ENCODE measurements at places on chromosomes 2 and 18.

DNA sequence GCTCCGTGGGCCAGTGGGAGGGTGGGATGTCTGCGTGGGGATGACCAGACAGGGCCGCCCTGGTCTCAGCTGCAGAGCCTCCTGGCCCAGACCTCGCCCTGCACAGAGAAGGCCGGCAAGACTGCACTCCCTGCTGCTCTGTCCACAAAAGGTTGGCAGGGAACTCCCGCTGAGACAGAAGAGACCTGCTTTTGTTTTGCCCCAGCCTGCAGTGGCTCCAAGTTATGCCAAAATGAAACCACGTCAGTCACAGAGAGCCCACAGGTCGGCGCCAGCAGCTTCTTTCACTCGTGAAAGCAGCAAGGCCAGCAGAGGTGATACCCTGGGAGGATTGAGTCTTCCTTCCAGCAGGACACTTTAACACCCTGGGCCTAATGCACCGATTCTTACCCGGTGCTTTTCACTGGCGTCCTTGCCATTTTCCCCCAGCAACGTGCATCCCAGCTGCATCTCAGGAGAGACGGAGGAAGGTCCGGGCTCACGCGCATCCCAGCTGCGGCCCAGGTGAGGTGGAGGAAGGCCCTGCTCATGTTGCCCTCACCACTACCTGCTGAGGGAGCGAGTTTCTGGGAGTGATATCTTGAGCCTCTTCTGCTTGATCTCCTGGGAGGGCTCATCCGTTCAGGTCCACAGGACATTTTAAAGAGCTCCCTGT is 22.1 kb upstream of the CTDP1 start:
- DNase-seq: no peak

DNA sequence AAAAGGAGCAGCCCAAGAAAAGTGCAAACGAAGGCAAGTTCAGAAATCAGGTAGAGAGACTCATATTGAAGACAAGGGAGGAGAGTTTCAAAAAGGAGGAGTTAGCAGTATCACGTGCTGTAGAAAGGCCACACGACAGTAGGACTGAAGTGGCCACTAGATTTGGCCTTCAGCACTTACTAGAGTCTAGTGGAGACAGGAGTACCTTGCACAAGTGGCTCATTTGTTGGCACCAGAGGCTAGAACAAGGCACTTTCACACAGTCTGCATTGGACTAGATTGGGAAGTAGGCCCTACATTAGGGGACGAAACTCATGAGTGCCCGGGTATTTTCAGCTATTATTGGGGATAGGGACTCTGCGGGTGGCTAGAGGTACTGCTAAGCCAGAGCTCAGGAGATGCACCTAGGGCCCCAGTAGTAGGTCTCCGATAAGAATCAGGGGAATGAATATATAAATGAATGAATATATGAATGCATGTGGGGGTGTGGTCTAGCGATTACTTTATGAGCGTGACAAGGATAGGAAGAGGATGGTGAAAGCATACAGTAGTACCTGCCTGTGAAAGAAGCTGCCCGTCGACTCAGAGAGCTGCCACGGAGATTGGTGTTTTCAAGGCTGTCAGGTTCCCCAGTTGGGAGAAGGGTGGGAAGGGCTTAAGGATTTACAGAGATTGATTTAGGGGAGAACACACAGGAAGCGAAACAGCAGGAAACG is 1.4 kb upstream of the NCOA1 start:
- DNase-seq: no peak

DNA sequence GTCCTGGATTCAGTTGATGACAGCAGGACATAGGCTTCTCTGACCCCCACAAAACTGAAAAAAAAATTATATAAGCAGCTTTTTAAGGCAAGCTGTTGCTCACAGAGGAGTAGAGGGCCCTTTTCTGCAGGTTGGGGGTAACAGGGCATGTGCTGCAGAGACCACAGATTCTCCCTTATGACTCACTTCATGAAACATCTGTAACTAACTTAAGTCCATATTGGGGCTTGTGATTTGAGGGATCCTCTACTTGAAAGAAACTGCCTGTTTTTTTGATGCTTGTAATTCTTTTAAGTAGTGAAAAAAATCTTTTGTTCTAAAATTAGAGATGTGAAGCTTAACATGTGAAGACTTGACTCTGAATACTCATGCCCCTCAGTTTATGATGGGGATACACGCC is 33.4 kb downstream of the XRCC5 start:
- no peak for DNase-seq

DNA sequence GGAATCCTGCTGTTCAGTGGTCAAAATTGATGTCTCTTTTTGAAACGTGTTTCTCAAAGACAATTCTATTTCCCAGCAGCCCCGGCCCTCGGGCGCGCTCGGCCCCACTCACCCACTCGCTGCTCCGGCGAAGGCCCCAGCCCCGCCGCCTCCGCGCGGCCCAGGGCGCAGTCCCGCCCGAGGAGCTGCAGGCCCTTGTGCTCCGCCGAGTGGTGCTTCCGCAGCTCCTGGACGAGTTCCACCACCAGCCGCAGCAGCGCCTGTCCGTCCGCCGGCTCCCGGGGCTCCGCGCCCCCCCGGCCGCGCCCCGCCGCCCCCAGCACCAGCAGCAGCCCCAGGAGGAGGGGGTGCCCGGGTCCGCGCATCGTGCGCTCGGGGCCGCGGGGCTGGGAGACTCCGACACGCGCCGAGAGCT is 413 bp downstream of the ALKAL2 start:
- peak; percentile 54 for DNase-seq

- no peak for DNase-seq
These were observed 97.8 kb downstream of the TMEM18 start for GRCh38 chr2:579351-579886.

DNA sequence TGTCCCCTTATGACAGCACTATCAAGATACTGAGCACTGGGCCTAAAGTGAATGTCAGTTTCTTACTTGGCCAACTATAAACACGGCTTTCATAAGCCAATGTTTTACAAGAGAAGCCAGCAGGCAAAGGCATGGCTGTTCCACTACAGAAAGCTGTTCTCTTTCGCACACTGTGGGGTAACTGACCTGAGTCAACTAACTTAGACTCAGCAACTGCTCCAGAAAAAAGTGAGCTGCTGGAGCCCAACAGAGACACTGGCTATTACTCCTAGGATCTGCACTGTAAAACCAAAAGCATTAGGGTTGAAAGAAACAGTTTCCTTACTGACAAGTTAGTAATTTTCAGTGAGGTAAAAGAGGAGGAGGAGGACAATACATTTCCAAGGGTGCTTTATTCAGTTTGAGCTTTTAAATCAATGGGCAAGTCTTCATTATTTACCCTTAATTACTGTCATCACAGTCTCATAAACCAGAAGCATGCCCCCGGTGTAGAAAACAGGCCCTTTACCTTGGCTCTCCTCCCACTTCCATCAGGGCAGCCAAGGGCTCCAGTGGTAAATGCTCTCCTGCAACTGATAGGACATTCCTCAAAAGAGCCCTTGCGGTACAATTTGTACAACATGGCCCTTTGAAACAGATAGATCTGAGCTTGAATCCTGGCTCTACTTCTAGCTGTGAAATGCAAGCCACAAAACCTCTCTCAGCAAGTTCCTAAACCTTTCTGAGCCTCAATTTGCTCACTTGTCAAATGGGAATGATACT is 275.7 kb downstream of the PDE11A start:
- no peak for DNase-seq

DNA sequence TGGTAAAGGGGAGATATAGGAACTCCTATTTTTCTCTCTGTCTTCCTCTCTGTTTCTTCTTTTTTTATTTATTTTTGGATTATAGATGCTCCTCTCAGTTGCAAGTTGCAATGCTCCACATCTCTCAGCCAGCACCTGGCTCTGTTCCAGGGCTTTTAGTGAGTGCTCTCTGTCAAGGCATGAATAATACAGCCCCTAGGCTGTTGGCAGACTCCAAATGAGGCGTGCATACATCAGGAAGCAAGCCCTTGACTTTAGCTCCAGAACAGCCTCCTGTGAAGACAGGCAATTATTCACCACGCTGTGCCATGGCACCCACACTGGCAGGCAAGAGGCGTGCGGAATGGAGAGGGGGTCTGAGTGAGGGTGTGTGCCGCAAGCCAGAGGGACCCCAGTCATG is 228.1 kb upstream of the PXDN start:
- no peak for DNase-seq

GRCh38 chr2:215929602-215930335 is 83.6 kb downstream of the MREG start:
- no peak for DNase-seq

- DNase-seq: no peak
These were observed 42.7 kb downstream of the SMAD4 start for GRCh38 chr18:51072586-51073313.

DNA sequence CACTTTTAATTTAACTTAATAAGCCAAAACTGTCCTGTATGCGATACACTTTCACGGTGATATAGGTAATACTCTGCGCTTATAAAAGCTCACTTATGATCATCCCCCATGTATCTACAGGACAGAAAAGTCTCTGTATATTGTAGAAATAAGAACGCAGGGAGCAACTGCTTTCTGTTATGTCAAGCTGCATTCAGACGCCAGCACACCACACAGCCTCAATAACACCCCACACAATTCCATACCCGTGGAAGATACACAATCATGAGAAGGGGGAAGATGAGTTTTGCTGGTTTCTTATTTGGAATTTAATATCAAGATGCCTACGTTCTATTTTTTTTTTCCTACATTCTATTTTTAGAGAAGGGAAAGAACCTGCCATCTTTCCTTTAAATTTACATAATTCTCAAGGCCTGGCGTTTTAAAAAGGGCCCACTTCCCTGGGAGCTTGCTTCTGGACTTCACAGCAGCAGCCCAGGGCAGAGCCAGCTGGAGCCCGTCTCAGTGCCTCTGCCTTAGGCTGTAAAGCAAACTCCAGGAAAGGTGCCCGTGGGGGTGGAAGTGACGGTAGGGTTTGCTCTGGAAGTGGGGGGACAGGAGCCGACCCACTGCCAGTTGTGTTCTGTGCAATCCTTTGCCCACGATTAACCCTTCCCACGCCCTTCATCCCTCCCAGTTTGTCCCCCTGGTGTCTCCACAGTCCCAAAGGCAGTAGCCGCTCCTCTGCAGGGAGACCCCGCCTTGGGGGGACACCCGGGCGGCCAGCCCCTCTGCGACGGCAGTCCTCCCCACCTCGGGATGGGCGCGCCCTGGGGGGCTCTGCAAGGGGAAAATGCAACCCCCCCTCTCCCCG is 5.3 kb downstream of the PTGR3 start:
- no peak for DNase-seq

DNA sequence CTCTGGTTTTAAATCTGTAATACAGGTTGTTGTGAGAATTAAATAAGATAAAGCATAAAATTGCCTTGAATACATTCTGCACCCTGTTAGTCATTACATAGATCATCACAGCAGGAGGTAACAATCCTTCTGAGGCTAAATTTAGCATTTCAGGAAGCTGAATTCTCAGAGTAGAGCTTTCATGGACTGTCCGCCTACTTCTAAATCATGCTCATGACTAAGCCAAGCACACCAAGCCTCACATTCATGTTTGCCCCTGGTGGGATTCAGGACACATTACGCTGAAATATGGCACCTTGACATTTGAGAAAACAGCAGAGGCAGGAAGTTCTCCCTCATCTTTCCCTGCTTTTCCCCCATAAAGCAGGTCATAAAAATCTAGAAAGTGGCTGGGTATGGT is 16.6 kb upstream of the PIK3C3 start:
- no peak for DNase-seq

DNA sequence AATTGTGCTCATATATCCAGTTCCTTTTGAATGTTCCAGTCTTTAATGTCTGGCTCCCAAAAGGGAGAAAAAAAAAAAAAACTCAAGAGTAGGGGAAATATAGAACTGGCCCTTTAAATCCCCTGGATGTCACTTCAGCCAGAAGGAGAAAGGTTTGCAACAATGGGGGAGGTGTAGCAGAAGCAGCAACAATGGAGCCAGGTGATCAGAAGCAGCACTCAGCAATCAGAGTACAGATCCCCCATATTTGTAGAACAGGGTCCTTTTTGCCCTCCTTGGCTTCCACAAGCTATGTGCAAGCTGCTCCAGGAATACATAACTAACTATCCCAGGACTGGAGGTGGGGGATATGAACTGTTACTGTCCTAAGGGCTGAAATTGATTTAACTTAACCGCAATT is 25.8 kb upstream of the ZNF397 start:
- no peak for DNase-seq

DNA sequence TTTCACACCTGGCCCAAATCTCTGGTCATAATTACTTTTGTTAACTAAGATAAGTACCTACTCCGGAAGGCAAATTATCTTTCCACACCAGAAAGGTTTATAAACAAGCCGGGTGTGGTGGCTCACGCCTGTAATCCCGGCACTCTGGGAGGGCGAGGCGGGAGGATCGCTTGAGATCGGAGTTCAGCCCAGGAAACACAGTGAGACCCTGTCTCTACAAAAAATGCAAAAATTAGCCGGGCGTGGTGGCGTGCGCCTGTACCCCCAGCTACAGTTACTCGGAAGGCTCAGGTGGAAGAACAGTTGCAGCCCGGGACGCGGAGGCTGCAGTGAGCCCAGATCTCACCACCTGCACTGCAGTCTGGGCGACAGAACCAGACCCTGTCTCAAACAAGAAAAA is 2.1 kb downstream of the PUM2 start:
- DNase-seq: no peak

- DNase-seq: no peak
These were observed 147.0 kb upstream of the OSR1 start for GRCh38 chr2:19505199-19506136.

DNA sequence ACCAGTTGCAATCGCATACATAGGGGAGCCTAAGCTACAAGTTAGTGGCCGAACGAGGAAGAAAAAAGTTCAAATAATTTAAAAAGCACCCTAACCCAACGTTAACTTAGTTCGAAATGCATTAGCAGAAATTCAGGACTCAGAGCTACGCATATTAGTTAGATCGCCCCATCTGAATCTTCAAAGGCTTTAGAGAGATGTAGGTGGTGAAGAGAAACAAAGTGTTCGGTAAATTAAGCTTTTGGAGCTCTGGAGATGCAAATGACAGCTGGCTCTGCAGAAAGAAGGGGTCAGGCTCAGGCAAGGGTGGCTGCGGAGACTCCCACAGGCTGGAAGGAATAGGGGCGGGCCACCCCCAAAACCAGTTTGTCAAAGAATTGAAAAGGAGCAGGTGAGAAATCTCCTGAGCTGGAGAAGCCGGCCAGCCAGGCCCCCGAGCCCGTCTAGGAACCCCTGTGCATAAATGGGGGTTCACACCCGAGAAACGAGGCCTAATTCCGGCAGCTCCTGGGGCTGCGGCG is 621 bp downstream of the TXNL1 start:
- no peak for DNase-seq

DNA sequence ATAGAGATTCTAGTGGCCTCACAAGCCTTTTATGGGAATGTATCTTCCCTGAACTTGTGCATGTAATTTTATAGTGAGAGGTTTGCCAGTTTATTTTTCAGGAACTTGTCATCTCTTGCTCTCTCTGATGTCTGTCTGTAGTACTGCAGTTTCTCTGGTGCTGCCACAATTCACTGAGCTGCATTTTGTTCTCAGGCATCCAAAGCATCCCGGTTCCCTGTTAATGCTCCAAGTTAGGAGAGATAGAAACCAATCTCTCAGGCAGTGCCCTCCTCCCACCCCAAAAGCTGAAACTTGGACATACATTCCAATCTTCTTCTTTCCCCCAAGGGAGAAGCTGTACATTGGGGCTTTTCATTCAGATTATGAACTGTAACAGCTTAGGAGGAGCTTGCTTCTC is 30.1 kb upstream of the GRB14 start:
- no peak for DNase-seq

Data from glutamatergic neuron (in vitro differentiated cells).